ENCODE measurements at places on chromosomes 6 and 20.

- DNase-seq = no peak
Observed at GRCh38 chr6:123925350-123925749, 121.7 kb downstream of the NKAIN2 start.

GRCh38 chr6:40832691-40833090, 206.3 kb downstream of the UNC5CL start:
- DNase-seq = no peak

- no peak for DNase-seq
Observed at GRCh38 chr6:146741609-146742008, 142.8 kb downstream of the ADGB start.

GRCh38 chr6:15882915-15883314, 220.1 kb upstream of the DTNBP1 start:
- no peak for DNase-seq

- DNase-seq = no peak
Observed at GRCh38 chr20:6169251-6169650, 46.4 kb upstream of the FERMT1 start.

DNA sequence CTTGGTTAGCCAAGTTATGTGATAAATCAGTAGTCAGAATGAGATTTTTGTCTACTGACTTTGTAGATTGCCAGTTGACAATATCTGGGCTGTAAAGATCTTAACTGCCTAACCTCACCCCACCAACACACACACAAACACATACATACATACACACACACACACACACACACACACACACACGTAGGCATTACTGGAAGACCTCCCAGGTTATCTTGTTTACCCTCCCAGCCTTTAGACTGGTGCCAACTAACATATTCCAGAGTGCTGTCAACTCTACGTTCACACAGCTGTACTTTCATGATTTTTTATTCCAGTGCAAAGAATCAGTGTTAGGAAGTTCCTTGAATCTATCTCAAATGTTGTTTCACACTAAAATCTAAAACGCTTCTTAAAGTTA, 38.9 kb downstream of the BMP5 start:
- DNase-seq = no peak

- no peak for DNase-seq
Observed at GRCh38 chr6:57207872-57208271, 14.2 kb downstream of the RAB23 start.

GRCh38 chr6:88238065-88238464, 71.9 kb upstream of the CNR1 start:
- no peak for DNase-seq

DNA sequence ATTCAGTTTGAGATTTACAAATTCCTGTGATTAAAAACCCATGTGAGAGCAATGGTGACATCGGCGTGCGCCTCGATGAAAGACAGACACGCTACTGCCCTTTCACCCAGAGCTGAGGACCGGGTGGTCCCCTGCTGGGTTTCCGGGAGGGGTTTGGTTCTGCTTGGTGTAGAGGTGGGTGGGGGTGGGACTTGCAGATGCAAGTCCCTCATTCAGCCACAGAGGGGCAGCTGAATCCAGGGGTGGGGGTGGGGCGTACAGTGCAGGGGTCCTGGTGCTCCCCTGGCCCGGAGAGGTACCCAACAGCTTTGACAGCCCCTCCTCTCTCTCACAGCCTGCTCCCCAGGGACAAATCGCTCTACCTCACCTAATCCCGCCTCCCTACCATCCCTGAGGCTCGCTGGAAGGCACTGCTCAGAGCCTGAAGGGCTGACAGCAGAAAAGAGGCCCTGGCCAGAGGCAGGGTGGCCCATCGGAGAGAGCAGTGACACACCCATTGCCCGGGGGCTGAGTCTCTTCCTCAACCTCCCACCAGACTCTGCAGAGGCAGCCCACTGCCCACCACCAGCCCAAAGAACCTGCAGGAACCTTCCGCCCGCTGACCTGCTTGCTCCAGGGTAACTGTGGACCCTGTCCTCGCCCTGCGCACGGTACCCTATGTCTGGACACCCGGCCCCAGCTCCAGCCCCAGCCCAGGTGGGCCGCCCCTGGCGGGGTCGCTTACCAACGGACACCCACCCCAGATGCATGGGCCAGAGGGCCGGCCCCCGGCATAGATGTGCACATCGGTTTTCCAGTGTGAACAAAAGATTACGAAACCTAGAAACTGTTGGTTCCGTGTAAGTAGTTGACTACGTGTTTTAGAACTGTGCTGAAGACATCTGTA, 118.4 kb downstream of the JPH2 start:
- DNase-seq = no peak

- DNase-seq = no peak
Observed at GRCh38 chr6:158043586-158044524, 62.2 kb downstream of the SYNJ2 start.

DNA sequence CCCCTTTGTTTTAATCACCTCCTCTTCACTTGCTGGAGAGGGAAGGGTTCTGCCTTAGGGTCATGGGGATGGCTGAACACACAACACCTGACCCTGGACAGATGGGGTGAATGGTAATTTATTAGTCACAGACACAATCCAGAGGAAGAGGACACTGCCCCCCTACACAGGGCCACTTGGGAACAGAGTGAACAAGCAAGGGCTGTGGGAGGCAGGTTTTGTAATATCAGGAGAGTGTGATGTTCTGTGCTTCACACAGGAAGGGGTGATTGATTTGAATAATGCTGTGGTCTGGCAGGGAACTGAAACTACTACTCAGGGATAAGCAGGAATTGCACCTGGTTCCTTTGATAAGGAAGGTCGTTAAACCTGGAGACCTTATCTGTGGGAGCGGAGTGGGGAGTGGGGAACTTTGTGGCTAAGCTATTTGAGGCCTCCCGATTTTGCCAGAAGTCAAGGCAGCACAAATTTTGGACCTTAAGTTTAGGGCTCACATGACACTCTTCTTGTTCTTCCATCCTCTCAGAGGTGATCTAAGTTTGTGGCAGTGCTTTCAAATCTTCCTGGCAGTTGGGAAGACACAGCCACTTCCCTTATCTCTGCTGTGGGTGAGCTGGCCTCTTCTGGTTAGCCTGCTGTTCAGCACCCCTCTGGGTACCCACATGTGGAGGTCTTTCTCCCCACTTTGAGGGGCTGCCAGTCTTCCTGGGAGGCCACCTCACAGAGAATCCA, 77.8 kb downstream of the CD164 start:
- DNase-seq = no peak
